Sigmoid colon (tissue), 7 donors: ENCODE measurements at places on chromosomes 5 and 9. TPM values are rescaled to one million over a fixed set of nuclear protein-coding genes. Genes with fewer than 3 reads are reported as not detected.

DNA sequence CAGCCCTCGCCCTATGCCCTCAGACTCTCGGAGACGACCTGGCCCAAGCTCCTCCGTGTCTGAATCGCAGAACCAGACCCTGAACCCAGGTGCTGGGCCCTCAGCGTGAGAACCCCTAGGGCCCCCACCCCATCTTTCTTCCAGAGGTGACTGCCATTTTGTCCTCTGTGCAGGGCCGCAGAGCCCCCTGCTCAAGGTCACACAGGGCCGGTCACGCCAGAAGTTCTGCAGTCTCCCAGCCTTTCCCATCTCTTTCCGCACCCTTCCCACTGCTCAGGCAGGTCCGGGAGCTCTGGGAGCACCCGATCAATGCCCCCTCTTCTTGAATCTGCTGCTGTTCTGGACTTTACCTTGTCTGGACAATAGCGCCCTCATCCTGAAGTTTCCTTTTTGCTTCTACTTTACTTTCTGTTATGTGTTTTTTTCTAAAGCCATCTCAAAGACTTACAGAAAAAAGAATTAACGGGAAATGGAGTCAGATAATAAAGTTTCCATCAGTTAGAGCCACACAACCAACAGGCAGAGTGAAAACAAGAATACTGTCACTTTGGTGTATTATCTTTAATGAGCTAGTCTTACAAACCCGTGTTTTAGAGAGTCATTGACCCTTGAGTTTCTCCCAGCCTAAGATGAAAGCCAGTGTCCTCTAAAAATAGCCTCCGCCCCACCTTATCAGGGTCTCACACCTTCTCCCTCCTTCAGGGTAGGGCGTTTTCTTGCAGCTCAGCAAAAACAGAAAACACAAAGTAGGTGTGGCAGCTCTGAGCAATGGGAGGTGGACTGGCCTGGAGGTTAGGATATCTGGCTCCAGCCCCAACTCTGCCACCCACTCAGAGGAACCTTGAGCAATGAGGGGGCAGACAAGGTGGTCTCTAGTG, 1.8 kb downstream of the TMOD1 start:
- DNase-seq, result no peak

DNA sequence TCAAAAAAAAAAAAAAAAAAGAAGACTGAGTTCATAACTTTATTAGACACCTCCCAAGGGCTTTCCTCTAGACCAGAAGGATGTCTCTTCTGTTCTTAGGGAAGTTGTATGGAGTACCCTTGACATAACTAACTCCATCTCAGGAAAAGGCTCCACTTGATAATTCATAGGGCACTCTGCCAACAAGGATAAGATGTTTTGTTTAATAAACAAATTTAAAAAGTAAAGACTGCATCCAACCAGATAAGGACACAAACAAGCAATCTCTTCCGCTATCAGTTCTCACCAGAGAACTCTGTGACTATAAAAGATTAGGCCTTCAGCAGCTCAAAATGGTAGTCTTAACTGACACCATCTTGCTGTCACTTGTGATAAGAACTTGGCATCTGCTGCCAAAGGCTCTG, 65.8 kb downstream of the SFXN1 start:
- DNase-seq, result no peak

DNA sequence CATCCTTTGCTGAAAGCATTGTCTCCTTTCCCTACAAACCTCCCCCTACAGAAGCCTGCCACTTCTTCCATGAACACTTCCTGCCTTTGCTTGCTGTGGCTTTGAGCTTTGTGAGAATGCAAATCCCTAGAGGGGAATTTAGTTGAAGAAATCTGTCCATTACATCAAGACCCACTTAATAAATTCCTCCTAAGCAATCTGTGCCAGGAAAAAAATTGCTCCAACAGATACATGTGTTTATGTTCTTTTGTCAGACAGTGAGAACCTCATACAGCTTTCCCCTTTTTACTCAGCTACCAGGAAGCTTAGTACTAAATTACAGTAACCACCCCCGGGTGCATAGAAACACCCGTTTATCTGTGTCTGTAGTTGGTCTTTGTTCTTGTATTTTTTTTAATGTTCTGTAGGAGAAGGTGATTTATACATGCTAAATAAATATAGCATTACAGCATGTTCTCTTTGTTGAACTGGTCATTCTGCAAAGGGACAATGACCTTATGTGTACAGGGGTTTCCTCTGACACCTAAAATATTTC, 43.9 kb downstream of the SH3TC2 start:
- DNase-seq, result no peak

GRCh38 chr5:133681896-133682295, 69.6 kb upstream of the FSTL4 start:
- DNase-seq, result peak; percentile 21

DNA sequence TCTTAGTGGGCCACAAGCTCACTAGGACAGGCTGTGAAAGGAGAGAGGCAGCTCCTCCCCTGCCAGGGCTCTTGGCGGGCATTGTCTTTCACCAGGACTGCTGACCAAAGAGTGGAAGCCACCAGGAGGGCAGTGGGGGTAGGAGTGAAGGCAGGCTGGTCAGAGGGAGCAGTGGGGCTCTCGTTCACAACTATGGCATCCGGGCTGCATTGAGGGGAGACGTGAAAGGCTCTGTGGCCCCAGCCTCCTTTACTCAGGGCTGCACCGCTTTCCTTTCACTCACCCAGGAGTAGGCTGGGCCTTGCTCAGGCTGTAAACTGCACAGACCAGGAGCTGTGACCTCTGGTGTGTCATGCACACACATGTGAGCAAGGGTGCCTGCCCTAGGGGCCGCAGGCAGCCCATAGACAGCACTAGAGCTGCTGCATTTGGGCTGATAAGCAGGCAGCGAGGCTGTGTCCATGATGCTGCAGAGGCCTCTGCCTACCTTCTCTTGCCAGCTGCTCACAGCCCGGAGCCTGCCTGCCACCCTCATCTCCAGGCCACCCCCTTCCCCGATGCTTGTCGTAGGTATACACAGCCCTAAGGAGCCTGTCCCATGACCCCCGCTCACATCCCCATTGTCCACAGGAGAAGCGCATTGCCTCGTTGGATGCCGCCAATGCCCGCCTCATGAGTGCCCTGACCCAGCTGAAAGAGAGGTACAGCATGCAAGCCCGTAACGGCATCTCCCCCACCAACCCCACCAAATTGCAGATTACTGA, 130.4 kb downstream of the DAB2IP start:
- DNase-seq, result no peak

Gene NUP214
- total RNA-seq, result 28.5 TPM

Gene GARIN3
- not detected for total RNA-seq

Gene SAXO1
- not detected for total RNA-seq
